GM12878 (cell line): ENCODE measurements at places on chromosomes 11 and 22. TPM values are rescaled to one million over a fixed set of nuclear protein-coding genes. Genes with fewer than 3 reads are reported as not detected.

The BTG4 gene
- not detected in 2 replicates for polyA plus RNA-seq

The AGBL2 gene
- 2.3 and 2.5 TPM in 2 replicates for polyA plus RNA-seq

DNA sequence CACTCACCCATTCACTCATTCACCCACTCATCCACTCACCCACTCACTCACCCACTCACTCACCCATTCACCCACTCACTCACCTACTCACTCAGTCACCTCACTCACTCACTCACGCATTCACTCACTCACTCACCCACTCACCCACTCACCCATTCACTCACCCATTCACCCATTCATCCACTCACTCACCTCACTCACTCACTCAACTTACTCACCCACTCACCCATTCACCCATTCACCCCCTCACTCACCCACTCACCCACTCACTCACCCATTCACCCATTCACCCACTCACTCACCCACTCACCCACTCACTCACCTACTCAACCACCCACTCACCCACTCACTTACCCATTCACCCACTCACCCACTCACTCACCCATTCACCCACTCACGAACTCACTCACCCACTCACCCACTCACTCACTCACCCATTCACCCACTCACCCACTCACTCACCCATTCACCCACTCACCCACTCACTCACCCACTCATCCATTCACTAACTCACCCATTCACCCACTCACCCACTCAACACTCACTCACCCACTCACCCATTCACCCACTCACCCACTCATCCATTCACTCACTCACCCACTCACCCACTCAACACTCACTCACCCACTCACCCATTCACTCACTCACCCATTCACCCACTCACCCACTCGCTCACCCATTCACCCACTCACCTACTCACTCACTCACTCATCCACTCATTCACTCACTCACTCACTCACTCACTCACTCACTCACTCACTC is 13.7 kb downstream of the MUC5AC start:
- DNase-seq = no peak

The ASCL2 gene
- not detected in 2 replicates for polyA plus RNA-seq

DNA sequence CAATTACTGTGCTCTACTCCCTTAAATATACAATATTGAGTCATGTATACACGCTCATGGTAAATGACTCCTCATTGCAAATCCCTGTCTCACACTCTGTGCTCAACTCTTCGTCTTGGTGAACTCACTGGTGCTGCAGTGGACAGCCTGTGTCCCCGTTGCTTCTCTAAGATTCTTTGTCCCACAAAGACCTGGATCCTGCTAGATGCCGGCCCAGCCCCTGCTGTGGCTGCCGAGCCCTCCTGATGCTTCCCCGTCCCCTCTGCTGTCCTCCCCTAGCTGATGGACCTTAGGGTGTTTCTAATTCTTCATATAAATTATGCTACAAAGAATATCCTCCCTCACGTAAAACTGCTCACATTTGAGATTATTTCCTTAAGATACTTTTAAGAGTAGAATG is 5.5 kb downstream of the APOL2 start:
- no peak for DNase-seq

The DNAJC24 gene
- polyA plus RNA-seq = 12.2 and 13.5 TPM in 2 replicates

DNA sequence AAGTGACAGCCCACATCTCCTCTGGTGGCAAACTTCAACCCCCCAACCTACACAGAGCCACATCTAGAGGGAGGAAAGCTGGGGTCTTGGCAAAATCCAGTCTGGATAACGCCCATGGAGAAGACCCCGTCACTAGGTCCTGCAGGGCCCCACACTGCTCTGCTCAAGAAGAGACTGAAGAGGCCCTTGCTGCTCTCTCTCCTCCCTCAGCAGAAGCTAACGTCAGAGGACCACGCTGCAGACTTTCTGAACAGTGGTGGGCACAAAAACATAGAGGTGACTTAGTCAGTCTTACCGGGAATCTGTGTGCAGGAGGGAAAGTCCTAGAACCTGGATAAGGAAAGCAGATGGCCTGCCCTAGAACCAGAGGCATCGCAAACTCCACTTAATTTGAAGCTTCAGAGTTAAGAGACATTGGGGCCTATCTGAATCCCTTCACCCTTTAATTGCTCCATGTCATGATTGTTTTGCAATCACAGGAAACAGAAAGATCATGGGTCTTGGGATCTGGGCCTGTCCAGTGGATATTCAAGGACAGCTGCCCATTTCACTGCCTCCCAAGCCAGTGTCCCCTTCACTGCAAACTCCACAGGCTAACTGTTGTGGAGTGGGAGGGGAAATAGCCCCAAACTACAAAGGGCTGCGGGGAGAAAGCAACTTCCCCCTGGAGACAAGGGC is 1.7 kb downstream of the DKK3 start:
- no peak for DNase-seq

DNA sequence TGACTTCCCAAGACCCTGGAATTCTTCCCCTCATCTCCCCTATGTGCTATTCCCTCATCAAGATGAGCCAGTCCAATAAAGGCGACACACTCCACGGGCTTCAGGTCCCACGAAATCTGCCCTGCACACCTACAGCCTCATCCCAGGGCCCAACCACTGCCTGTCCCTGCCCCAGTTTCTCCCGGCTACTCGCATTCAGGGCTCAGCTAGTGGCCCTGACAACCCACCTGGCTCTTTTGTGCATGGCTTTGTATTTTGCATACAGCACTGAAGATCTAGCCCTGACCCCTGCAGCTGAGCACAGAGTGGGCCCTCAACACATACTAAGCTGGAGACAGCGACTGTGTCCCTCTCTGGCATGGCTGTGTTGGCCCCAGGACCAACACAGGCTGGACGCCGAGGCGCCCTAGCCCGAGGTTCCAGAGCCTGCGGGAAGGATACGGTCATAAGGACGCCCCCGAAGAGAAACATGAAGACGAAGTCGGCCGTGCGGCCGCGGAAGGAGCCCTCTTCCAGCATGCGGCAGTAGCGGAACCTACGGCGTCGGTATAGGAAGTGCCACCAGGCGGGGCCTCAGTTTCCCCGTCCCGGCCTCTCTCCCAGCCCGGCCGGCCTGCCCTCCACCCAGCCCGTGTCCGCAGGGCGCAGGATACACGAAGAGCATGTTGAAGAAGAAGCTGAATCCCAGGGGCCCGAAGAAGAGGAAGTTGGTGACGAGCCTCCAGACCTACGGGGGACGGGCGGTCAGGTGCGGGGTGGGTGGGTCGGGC is 710 bp downstream of the DERL3 start:
- no peak for DNase-seq

The ANO1 gene
- not detected in 2 replicates for polyA plus RNA-seq

- DNase-seq = no peak
These were observed 5.8 kb downstream of the SGSM3 start for GRCh38 chr22:40376149-40376548.

GRCh38 chr22:41448189-41448808 is 1.7 kb upstream of the TOB2 start:
- peak; percentile 99 for DNase-seq

DNA sequence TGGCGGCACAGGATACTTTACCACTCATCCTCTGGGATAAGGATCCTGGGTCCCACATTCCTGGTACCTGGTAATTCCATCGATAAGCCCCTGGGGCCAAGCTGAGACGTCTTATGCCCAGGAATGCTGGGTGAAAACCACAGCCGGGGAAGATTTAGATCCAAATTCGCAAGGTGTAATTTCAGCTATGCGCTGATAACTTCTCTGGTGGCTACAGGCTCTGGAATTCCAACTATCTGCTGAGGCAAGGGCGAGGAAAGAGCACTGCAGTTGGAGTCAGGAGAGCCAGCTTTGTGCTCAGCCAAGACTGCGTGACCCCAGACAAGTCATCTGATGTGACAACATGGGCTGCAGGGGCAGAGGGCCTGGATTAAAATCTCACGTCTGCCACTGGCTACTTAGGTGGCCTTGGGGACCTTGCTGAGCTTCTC is 9.9 kb upstream of the MYEOV start:
- DNase-seq = no peak

- DNase-seq = no peak
These were observed 77.0 kb downstream of the C22orf31 start for GRCh38 chr22:28984482-28985158.

GRCh38 chr11:33598426-33599069 is 102.1 kb downstream of the C11orf91 start:
- DNase-seq = no peak

DNA sequence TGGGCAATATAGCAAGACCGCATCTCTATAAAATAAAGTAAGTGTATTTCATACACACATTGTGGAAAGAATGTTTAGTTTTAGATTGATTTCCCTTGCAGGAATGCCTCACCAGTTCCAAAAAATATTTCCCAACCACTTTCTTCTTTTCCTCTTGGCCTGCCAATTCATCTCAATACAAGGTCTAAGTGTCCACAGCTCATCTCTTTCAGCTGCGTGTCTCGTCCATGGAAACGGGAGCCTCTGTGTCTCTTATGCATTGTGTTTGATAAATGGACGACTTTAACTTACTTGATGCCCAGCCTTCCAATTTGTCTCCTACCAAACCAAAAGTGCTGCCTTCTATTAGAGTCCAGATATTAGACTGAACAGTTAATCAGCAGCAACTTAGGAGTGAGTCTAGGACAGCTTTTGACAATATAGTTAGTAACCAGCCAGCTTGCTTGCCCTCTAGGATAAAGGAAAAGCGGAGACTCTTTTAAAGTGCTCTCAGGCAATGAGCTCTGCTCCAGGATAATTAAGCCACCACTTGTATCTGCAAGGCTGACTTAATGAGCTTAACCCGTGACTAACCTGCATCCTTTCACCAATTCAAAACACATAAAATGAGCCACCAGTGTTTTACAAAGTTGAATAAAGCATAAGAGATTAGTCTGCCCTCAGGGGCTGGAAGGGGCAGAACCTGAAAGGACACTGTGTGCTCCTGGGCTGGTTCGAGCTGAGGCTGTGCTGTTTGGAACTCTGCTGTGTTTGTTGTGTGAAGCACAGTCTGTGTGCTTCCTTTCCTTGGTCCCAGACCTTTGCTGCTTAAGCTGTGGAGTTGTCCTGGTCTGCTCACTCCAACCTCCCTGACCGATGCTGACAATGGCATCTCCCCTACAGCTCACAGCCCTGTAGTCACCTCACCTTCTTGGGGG is 27.5 kb downstream of the FBXO7 start:
- no peak for DNase-seq

The MAML2 gene
- 5.6 and 7.5 TPM in 2 replicates for polyA plus RNA-seq

GRCh38 chr22:45804986-45805325 is 133.3 kb downstream of the ATXN10 start:
- no peak for DNase-seq

DNA sequence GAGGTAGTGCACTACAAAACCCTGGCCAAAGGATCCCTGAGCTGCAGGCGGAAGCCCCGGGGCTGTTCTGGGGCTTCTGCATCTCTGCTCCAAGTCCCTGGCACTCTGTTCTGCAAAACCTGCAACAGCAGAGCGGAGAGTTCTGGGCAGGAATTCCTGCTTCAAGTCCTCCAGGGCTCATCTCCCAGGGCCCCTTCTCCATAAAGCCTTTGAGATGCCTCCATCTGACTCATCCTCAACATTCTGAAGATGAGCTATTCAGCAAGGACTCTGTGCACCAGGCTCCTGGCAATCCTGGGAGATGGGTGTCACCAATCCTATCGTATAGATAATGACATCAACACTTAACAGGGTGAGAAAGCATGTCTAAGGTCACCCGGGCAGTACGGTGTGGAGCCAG is 19.3 kb downstream of the SYN3 start:
- DNase-seq = no peak

The PHF21B gene
- polyA plus RNA-seq = not detected in 2 replicates

GRCh38 chr11:11971906-11972547 is 36.4 kb downstream of the DKK3 start:
- no peak for DNase-seq

The ZP1 gene
- polyA plus RNA-seq = not detected in 2 replicates

The EHF gene
- polyA plus RNA-seq = not detected in 2 replicates

The TRPC6 gene
- not detected in 2 replicates for polyA plus RNA-seq

DNA sequence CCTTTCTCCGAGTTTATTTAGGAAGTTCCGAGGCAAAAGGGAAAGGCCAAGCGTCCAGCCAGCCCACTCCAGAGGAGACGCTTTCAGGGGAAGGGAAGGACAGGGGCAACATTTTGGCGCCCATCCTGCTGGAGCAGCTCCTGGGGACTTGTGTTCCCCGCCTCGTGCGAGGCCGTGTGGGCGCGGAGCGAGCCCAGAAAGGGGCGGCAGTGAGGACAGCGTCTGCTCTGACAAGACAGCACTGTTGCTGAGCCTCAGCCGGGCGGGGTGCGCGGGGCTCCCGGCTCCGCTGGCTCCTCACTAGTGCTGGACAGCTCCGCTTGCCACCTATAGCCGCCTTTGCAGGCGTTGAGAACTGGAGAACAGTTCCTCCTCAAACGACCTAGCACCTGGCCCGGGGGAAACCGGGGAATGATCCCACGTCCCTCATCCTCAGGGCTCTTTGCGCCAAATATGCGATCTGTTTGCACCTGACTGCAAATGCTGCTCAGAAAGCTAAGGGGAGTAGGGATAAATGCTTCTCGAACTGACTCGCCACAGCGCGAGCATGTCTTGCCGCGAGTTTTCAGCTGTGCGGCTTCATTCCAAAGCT is 722 bp upstream of the GUCY1A2 start:
- no peak for DNase-seq

DNA sequence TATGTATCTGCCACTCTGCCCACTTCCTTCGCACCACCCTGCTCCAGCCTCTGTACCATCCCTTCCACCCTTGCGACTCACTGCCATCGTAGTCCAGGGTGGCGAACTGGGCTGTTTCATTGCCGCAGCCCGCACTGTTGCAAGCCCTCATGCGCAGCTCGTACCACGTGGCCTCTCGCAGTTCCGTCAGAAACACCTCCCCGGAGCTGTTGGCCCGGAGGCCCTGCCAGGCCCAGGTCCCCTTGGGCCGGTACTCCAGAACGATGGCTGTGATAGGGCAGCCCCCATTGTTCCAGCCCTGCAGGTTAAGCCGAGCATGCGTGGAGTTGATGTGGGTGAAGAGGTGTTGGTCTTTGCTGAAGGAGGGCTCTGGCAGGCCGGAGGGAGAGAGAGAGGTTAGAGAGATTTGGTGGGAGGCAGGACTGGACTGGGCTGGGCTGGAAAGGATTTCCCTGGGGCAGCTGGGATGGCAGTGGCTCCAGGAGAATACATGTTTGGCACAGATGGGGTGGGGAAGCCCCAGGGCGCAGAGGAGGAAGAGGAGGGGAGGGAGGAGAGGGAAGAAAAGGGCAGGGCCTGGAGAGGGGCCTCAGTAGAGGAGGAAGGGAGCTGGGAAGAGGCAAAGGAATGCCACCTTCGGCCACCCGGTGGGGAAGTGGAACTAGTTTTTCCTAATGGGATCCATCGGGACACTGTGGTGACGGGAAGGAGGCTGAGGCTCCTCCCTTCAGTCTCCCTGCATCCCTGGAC is 109.6 kb downstream of the CEP164 start:
- no peak for DNase-seq

The NLRP14 gene
- polyA plus RNA-seq = 0.05 TPM in 1 of 2 replicates, not detected in the other
